ENCODE measurements at places on chromosomes 2 and 18.

- DNase-seq, result no peak
- H3K4me1 ChIP-seq, result peaks cover 11% of the 10 kb centered on the region
These were observed 29.4 kb downstream of the AOX1 start for GRCh38 chr2:200615247-200615646.

- no peak overlapping the region for H3K27ac ChIP-seq
- peaks cover 2% of the 10 kb centered on the region for H3K27me3 ChIP-seq
- no peak for DNase-seq
- H3K4me3 ChIP-seq, result no peak overlapping the region
- H3K36me3 ChIP-seq, result no peaks in the 10 kb centered on the region
These were observed 25.0 kb upstream of the TMEM178A start for GRCh38 chr2:39640681-39641080.

DNA sequence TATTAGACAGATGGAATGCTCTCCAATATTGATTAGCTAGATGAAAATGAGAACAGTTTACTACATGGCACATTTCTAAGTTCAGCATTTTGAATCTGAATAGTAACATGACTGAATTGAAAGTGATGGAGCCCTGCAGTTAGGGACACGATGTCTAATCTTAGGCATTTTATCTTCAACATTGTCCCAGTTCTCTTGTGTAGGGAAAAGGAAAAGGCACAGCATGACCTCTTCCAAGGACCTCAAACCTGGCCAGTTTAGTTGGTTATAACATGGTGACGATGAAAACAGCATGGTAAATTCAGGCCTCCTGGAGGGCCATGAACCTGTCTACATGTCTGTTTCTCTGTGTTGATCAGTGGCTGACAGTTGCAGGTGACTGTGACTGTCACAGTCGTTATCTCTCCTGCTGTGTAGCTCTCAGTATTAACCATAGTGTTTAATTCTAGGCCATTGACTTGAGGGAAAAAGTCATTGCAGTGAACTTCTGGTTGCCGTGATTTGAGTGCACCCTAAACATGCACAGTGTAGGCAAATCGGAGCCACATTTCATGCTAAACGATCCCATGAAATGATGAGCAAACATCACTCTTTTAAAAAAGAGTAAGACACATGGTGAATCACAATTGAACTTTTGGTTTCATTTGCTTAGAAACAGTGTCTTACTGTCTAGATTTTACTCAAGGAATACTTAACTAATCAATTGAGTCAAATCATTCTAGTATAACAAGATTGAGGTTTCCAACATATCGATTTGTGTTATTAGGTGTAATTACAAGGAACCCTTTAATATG is 129.7 kb downstream of the PHLPP1 start:
- H3K4me1 ChIP-seq, result peaks cover 30% of the 10 kb centered on the region
- peak overlapping the region; percentile 94 for H3K27ac ChIP-seq
- DNase-seq, result peak; percentile 72
- H3K4me3 ChIP-seq, result peak overlapping the region; percentile 80
- no peaks in the 10 kb centered on the region for H3K27me3 ChIP-seq

GRCh38 chr2:99898336-99899048 is 243.9 kb downstream of the AFF3 start:
- no peak overlapping the region for H3K27ac ChIP-seq
- no peak overlapping the region for H3K4me3 ChIP-seq
- H3K4me1 ChIP-seq, result no peaks in the 10 kb centered on the region
- no peaks in the 10 kb centered on the region for H3K27me3 ChIP-seq
- no peak for DNase-seq
- no peaks in the 10 kb centered on the region for H3K36me3 ChIP-seq

DNA sequence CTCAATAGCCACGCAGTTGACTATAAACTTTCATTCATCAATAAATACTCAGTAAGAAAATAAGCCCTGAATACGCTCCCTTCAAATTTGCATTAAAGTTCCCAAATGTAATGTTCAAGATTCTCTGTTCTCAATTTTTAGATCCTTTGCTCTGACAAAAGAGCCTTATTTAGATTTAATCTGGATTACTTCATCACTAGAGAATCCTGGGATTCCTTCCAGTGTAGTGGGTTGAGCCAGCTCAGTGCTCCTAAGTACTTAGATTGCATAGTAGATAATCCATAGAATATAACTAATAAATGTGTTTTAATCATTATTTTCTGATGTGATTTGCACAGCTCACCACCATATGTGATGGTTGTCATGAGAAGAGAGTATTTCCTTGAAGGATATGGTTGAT is 1286.2 kb downstream of the SUCLG1 start:
- no peak for DNase-seq
- H3K4me1 ChIP-seq, result no peaks in the 10 kb centered on the region
